ENCODE measurements at places on chromosomes 1 and 21.

- no peak for DNase-seq
Measured at GRCh38 chr1:166283600-166283999, 116.8 kb upstream of the FAM78B start.

GRCh38 chr1:215669806-215670491 is 102.8 kb downstream of the KCTD3 start:
- no peak for DNase-seq

GRCh38 chr1:30242168-30242567 is 481.2 kb downstream of the MATN1 start:
- DNase-seq = no peak

- DNase-seq = peak; percentile 50
Measured at GRCh38 chr21:40386294-40386911, 460.6 kb downstream of the DSCAM start.

- DNase-seq = no peak
Measured at GRCh38 chr1:179164494-179164893, 65.0 kb downstream of the ABL2 start.
